SK-N-SH (cell line): ENCODE measurements at places on chromosomes 11 and 22. TPM values are rescaled to one million over a fixed set of nuclear protein-coding genes. Genes with fewer than 3 reads are reported as not detected.

DNA sequence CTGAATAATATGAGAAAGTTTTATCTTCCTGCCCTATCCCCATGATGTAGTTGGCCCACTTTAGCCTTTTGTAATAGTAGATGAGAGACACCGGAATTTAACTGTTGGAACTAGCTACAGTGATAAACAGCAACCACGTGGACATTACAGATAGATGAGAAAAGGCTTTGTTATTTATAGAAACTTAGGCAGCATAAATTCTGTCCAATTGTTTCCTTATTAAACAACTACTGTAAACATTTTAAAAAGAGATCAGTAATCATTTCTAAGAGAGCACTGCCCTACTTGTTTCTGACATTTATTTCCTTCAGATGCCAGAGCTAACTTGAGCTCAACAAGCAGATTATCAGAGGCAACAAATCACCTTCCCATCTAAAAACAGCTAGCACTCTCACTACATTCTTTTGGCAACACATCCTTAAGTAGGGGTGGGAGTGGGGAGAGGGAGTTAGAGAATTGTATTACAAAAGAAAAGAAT, 63.1 kb downstream of the SOX6 start:
- no peak for DNase-seq

The CSNK2A3 gene
- 0.31 and 0.97 TPM in 2 replicates for polyA plus RNA-seq

GRCh38 chr11:45563810-45564209, 101.6 kb downstream of the CHST1 start:
- no peak for DNase-seq

DNA sequence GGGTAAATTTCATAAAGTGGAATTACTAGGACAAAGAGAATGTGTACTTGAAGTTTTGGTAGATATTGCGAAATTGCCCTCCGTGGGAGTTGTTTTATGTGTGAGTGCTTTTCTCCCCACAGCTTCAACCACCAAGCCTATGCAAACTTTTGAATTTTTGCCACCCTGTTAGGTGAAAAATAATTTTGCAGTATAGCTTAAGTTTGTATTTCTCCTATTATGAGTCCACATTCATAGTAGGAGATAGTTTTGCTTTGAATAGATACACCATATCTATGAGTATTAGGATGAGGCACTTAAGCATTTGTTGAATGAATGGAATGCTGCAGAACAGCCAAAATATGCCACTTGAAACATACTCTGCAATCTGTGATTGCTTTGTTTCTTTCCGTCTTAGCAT, 43.6 kb downstream of the UVRAG start:
- DNase-seq, result no peak

- DNase-seq, result no peak
These were observed 9.1 kb downstream of the ARRB1 start for GRCh38 chr11:75342231-75342918.

- DNase-seq, result no peak
These were observed 24.7 kb downstream of the GTPBP1 start for GRCh38 chr22:38730411-38730871.

- no peak for DNase-seq
These were observed 42.1 kb downstream of the PAMR1 start for GRCh38 chr11:35483131-35483820.

GRCh38 chr22:45323695-45324094, 14.0 kb downstream of the FAM118A start:
- no peak for DNase-seq

GRCh38 chr22:44202261-44202789, 21.6 kb downstream of the PARVG start:
- DNase-seq, result no peak

DNA sequence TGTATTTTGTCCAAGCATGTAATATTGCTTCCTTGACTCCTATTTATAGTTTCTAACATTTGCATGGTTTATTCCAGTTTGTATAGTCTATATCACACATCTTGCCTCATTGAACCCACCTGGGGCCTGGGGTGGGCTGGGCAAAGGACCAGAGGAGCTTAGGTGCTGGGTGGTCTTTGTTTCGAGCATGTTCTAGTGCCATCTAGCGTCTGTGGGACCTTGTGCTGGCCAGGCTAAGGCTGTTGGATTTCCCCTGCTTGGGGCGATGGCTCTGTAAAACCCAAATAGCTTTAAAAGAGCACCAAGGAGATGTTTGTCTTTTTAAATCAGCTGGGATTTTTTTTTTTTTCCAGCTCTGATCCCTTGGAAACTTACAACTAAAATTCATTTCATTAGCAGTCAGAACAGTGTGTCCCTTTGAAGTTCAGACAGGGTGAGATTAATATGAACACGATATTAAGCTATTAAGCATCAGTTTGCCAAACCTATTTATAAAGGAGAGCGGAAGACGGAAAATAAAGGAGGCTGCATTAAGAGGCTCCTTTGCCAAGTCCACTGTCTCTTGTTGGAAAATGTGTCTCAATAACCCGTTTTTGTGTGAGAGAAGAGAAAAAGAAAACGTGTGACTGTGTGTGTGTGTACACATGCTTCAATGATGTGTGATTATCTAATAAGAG, 157.4 kb downstream of the COMMD9 start:
- peak; percentile 65 for DNase-seq

DNA sequence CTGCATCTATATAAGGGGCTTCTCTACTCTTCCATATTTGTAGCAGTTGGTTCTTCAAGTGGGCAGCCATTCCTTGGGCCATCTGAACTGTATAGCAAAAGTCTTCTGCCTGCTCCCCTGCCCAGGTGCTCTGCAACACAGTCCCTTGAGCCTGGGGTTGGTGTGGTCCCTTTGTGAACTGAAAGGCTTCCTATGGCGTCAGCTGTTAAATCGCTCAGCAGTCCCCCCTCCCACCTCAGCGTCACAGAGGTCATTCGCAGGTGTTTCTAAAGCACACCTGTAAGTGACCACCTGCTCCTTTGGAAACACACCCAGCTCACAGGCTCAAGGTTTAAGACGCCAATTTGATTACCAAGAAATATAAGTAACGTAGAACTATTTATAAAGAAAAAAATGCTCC, 37.0 kb downstream of the CYB5R2 start:
- no peak for DNase-seq

The MFNG gene
- 0.18 and 0.34 TPM in 2 replicates for polyA plus RNA-seq
